ENCODE measurements at places on chromosomes 4 and X. TPM values are rescaled to one million over a fixed set of nuclear protein-coding genes. Genes with fewer than 3 reads are reported as not detected.

The RHOXF2 gene
- not detected for total RNA-seq

DNA sequence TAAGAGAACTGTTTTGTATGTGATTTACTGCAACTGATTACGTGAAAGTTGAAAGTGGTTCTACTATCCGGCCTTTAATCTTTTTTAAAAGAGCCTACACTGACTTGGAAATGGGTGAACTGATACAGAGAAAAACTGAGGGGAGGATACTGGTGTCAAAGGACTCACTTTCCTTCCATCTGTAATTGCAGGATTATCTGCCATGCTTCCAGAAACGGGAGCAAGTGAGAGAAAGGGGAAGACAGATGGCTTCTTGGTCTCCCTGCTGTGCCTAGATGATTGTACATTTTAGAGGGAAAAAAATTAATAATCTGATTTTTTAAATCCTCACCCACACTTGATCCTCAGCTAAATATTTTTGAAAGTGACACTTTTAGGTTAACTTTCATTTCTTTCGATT lies 88.3 kb upstream of the GRID2 start:
- H3K27ac ChIP-seq = no peak overlapping the region
- no peaks in the 10 kb centered on the region for H3K4me1 ChIP-seq
- no peaks in the 10 kb centered on the region for H3K27me3 ChIP-seq
- H3K4me3 ChIP-seq = no peak overlapping the region
- no peaks in the 10 kb centered on the region for H3K36me3 ChIP-seq

GRCh38 chr4:15793506-15794363 lies 15.6 kb downstream of the CD38 start:
- H3K36me3 ChIP-seq = no peaks in the 10 kb centered on the region
- H3K4me3 ChIP-seq = no peak overlapping the region
- H3K4me1 ChIP-seq = no peaks in the 10 kb centered on the region
- no peak overlapping the region for H3K27ac ChIP-seq
- DNase-seq = no peak

DNA sequence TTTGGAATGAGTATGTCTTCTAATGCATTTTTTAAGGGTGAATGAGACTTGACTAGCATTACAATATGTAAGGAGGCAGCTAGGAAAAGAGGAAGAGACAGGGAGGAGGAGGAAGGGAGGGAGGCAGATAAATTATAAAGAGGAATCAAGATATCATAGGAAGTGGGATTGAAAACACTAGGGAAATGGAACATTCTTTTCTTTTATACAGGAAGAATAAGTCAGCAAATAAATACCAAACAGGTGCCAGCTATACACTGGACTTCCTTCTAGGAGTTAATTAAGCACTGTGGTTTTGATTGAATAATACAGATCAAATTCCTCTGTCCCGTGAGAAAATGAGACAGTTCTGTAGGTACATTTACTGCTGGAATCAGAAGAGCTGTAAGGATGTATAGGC lies 78.6 kb downstream of the PACRGL start:
- no peaks in the 10 kb centered on the region for H3K27me3 ChIP-seq
- H3K4me1 ChIP-seq = no peaks in the 10 kb centered on the region
- H3K36me3 ChIP-seq = no peaks in the 10 kb centered on the region
- no peak overlapping the region for H3K27ac ChIP-seq
- DNase-seq = no peak
- H3K4me3 ChIP-seq = no peak overlapping the region

Measured in CD4-positive, CD25-positive, alpha-beta regulatory T cell (primary cell).